Omental fat pad (tissue), 4 donors: ENCODE measurements at places on chromosomes 2 and 18.

- DNase-seq, result no peak
These were observed 24.5 kb downstream of the SIGLEC15 start for GRCh38 chr18:45850021-45850420.

DNA sequence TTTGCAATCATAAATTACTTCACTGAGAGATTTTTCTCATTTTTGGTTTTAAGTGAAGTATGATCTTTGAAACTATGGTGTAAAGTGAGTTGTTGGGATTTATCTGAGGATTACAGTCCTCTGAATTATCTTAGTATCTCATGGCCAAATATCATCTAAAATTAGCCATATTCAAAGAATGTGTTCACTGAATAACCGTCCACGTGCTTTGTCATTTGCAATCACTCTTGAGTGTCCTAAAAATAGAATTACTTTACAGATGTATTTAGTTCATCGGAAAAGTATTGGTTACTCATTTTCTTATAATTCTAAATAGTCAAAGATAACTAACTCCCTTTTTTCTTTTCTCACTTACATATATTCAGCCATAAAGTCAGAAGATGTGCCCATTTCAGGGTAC is 141.2 kb downstream of the RTN4 start:
- DNase-seq, result no peak

DNA sequence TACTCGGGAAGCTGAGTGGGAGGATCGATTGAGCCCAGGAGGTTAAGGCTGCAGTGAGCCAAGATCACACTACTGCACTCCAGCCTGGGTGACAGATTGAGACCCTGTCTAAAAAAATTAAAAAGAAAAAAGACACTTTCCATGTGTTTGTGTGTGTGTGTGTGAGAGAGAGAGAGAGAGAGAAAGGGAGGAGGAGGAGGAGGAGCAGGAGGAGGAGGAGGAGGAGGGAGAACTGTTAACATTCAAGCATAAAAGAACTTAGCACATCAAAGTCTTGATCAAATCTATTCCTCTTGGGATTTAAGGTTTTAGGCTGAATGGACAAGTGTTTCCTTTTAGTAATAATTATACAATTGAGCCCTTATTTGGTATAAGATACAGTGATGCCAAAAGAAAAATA is 75.5 kb downstream of the SPOPL start:
- no peak for DNase-seq

- DNase-seq, result no peak
These were observed 8.1 kb downstream of the STK39 start for GRCh38 chr2:168239281-168239680.

- DNase-seq, result no peak
These were observed 151.7 kb upstream of the POU3F3 start for GRCh38 chr2:104702031-104702850.

DNA sequence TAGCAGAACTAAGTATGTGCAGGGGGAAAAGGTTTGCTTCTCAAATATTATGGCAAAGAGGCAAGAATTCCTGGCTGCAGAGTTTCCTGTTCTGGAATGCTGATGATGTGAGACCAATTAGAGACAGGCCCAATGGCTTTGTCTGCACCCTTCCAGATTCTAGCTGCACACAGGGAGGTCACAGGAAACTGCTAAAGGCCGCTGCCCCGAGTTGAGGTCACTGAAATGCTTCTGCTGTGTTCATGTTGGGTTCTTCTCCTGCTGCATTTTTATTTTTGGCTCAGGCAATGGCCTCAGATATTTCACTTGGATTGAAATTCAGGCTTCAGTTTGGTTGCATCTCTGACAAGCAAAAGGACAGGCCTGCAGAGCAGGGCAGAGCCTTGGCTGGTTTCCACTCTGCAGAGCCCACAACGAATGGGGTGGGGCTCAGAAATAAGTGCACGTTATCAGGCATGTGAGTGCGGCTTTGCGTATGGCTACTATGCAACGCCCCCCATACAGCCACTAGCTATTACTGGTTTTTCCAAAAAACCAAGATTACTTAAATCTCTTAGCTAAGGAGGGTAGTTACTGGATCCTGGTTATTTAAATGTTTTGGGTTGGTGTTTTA is 66.9 kb upstream of the FZD5 start:
- no peak for DNase-seq

DNA sequence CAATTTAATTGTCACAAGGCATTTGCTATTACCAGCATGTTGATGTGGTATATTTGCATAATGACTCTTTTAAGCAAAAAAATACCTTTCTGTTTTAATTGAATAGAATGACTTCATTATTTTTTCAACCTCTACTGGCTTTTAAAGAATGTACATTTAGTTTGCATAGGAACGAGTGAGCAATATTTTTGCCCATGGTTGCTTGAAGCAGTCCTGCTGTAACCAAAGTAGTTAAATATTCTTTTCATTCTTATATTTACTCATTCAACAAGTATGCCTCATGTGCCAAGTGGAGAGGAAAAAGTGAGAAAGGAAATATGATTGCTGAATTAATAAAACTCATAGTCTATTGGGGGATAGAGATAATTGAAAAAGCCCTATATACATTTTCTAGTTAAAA is 184.7 kb downstream of the DSEL start:
- no peak for DNase-seq

DNA sequence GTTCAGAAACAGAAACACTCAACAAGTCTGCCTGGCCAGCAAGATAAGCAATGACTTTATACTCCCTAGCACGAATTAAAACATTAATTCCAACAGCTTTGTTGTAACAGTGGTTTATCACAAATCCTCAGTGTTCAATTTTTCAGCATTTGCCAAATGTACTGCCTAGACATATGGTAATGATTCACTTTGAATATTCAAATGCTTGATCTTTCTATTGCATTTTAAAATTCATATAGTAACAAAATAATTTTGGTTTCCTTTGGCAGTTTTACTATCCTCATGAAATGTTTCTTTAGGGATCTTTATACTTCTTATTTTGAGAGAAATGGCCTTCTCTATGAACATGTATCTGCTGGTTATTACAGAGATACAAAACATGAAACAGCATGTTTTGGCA is 851.8 kb upstream of the NXPH2 start:
- DNase-seq, result no peak

DNA sequence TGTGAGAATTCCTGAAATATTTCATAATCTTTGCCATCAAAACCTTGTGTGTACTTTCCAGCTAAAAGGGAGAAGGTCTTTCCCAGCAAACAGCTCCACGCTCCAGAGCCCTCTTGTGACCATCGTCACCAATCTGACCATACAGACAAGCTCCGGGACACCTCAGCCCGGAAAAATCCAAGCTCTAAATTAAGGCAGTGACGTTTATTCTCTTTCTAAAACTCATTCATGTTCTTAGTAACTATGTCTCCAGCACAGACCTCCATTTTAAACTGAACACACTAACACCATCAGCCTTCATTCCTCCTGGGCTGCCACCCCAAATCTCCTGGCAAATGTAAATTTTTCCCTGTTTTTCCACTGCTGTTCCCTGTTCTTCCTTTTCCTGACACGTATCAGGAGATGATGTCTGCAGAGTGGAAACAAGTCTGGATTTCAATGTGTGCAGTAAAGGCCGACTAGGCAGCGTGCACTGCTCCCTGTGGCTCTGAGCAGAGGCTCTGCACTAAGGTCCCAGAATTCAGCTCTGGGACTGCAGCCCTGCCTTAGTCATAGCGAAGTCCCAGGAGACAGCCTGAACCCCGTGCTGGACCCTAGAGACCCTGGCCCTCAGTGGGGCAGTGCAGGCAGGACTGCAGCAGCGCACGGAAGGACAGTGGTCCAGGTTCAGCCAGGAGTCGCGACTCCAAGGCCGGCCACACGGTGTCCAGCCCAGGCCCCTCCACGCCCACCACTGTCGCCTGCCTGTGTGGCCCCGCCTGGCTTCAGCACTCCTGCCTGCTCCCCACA is 452.5 kb upstream of the SALL3 start:
- DNase-seq, result no peak

DNA sequence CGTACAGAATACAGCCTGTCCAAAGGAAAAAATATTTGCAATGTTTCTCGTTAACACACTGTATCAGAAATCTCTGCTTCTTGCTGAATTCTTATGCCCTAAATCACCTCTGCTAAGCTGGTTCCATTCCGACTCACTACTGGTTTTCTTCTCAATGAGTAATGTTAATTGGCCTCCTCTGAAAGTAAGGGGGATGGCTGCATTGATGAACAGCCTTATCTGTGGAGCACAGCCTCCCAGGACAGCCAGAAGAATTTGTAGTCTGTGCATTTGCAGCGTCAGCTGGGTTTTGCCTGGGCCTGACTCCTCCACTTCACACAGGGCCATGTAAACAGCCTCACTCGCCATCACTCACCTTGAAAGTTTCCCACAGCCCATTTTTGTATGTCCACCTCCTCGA is 127.7 kb downstream of the RNF152 start:
- DNase-seq, result no peak

GRCh38 chr2:226993171-226993570 is 157.3 kb downstream of the RHBDD1 start:
- DNase-seq, result no peak

DNA sequence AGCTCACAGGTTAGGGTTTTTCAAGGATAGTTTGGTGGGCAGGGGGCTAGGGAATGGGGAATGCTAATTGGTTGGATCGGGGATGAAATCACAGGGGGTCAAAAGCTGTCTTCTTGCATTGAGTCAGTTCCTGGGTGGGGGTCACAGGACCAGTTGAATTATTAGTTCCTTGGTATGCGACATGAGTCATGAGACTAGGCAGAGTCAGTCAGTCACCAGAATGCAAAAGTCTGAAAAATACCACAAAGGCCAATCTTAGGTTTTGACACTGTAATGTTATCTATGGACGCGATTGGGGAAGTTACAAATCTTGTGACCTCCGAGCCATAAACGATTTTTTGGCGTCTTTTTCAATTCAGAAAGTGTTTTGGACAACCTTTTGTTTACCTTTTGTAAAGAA is 101.2 kb downstream of the ZNF519 start:
- DNase-seq, result no peak

- no peak for DNase-seq
These were observed 119.3 kb downstream of the SPTBN1 start for GRCh38 chr2:54575379-54575888.

- DNase-seq, result no peak
These were observed 91.2 kb downstream of the SLC8A1 start for GRCh38 chr2:40360652-40361051.

DNA sequence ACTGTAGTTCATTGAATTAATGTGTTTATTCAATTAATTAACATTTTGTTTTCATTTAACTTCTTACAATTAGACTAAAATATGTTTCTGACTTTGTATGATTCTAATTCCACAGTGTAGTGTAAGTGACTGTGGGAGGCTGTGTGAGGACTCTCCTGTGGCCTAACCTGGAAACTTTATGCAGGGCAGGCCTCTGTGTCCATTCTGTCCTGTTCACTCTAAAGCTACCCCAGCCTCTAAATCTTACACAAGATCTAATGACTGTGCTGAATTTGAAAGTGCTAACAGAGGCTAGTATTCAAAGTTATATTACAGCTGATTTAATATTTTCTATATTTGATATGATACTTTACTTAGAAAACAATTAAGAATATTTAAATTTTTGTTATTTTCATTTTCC is 270.5 kb upstream of the CDH19 start:
- no peak for DNase-seq

DNA sequence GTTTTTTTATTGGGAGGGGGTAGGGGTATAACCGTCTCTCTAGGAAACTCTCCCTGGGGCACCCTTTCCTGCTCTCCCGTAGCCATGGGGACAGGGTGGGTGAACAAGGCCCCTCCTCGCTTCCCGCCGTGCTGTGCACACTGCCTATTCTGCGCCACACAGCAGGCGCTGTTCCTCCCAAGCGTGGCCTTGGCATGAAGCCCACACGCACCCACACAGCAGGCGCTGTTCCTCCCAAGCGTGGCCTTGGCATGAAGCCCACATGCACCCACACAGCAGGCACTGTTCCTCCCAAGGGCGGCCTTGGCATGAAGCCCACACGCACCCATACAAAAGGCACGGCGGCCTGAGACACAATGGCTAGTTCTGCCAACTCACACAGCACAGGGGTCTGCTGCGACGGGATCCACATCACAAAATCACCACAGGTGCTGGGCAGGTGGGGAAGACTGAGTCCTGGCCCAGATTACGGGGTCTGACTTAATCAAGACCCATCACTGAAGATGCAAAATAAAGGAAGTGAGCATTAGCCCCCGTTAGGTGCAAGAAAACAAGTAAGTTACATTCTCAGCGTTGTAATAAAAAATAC is 46.6 kb upstream of the TPO start:
- DNase-seq, result no peak
